Large intestine (tissue), 12 donors: ENCODE measurements at places on chromosomes 1 and 21. TPM values are rescaled to one million over a fixed set of nuclear protein-coding genes. Genes with fewer than 3 reads are reported as not detected.

- no peaks in the 10 kb centered on the region for H3K27me3 ChIP-seq
- no peaks in the 10 kb centered on the region for H3K36me3 ChIP-seq
- no peak overlapping the region for H3K27ac ChIP-seq
- peaks cover 6% of the 10 kb centered on the region for H3K4me1 ChIP-seq
- no peak for DNase-seq
- no peak overlapping the region for H3K4me3 ChIP-seq
These were observed 5.3 kb upstream of the PFKL start for GRCh38 chr21:44294391-44295162.

DNA sequence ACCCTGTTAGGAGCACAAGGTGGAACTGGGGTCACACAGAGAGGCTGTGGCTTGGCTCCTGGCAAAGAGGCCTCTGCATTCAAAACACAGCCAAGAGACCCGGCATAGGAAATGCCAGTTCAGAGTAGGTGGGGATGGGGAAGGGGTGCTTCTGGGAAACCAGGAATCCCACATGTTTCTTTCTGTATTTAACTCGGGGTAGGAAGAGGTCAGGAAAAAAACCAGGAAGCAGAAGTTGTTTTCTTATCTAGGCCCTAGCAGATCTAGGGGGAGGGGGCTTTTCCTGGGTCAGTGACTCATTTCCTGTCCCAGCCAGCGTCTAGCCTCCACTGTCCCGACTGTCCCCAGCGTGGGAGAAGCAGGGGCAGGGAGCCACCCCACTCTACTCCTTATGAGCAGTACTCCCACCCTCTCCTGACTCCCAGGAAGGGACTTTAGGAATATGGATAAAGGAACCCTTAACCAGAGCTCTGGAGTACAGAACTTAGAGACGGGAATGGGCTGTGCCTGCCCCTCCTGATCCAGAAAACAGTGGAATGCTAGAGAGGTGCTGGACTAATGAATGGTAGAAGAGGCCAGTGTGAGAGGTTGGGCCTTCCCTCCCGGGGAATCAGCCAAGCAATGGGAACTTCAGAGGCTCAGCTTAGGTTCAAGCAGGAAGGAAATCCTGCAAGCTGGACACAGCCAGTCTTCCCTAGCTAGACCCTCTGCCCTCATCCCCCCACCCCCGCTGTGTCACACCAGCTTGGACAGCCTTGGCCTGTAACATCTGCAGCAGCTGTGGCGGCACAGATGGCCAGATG, 5.7 kb downstream of the FHL3 start:
- H3K36me3 ChIP-seq, result peaks cover 19% of the 10 kb centered on the region
- no peaks in the 10 kb centered on the region for H3K27me3 ChIP-seq
- peaks cover 47% of the 10 kb centered on the region for H3K4me1 ChIP-seq
- DNase-seq, result peak; percentile 60
- H3K4me3 ChIP-seq, result no peak overlapping the region
- peak overlapping the region; percentile 82 for H3K27ac ChIP-seq

GRCh38 chr1:110466646-110467280, 15.8 kb downstream of the PROK1 start:
- no peak for DNase-seq
- H3K4me1 ChIP-seq, result peaks cover 9% of the 10 kb centered on the region
- no peak overlapping the region for H3K27ac ChIP-seq

DNA sequence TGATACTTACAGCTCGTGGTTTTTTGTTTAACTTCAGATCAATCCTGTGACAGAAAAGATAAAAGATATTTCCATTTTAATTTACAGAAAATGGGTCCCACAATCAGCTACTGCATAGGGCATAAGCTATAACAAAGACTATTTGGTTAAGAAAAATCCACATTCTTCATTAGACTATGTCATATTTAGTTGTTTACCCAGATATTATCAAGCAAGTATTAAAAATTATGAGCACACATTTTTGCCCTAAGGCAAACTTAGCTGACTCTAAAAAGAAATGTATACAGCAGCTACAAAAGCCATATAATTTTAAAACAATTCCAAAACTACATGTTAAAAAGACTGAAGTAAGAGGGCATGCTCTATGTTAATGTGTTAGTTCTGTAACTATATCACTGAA, 18.7 kb downstream of the MEAF6 start:
- H3K27ac ChIP-seq, result no peak overlapping the region
- no peaks in the 10 kb centered on the region for H3K4me1 ChIP-seq
- H3K27me3 ChIP-seq, result no peaks in the 10 kb centered on the region
- peaks cover 41% of the 10 kb centered on the region for H3K36me3 ChIP-seq

The ISG15 gene
- 26.0 TPM for polyA plus RNA-seq

The LCE1B gene
- not detected for polyA plus RNA-seq
